ENCODE measurements at places on chromosomes 13 and 19.

GRCh38 chr13:25977216-25977615 lies 74.6 kb downstream of the SHISA2 start:
- DNase-seq = no peak

DNA sequence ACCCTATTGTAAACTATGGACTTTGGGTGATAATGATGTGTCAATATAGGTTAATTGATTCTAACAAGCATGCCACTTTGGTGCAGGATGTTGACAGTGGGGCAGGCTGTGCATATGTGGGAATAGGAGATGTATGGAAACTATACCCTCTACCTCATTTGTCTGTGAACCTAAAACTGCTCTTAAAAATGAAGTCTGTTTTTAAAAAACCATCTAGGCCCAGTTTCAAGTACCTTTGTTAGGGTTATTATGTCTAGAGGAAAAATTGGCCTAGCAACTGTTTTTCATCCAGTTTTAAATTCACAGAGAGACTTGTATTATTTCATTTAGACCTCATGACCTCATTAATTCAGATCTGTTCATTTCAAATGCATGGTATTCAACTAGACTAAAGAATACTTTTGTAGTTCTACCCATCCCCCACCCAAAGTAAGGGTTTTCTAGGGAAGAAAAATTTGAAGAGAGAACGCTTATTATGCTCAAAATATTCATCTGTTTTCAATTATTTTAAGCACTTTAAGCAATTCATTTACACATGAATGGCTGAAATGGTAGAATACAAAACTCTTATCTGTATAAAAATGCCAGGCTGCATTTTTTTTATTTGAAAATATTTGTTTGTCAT lies 1781.9 kb upstream of the MIR17HG start:
- DNase-seq = no peak

GRCh38 chr19:51096473-51097165 lies 11.6 kb downstream of the CTU1 start:
- DNase-seq = no peak

DNA sequence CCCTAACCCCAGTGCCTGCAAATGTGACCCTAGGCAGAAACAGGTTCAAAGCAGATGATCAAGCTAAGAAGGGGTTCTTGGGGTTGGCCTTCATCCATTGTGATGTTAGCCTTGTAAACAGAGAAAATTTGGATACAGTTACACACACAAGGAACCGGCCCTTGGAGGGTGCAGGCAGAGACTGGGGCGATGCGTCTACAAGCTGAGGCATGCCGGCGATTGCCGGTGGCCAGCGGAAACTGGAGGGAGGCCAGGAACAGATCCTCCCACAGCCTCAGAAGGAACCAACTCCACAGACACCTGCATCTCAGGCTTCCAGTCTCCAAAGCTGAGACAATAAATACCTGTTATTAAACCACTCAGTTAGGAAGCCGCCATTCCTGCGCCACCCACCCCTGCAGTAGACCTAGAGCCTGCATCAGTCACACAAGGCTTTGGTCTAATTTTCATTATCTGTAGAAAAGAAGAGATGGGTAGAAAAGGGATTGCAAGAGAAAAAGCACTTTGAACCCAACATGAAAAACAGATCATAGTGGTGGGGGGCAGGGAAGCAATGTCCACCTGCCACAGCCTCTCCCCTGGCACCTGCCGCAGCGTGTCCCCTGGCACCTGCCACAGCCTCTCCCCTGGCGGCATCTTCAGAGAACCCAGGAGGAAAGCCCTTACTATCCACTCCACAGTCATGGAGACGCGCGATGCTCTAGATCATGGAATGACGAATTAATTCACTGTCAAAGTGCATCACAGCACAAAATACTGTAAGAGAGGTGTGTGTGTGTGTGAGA lies 119.7 kb upstream of the SOX1 start:
- no peak for DNase-seq

- no peak for DNase-seq
Observed at GRCh38 chr13:30153545-30154426, 153.6 kb downstream of the KATNAL1 start.

- no peak for DNase-seq
Observed at GRCh38 chr19:16851031-16851712, 22.0 kb downstream of the SIN3B start.

GRCh38 chr13:90430127-90430526 lies 917.4 kb upstream of the MIR17HG start:
- no peak for DNase-seq

DNA sequence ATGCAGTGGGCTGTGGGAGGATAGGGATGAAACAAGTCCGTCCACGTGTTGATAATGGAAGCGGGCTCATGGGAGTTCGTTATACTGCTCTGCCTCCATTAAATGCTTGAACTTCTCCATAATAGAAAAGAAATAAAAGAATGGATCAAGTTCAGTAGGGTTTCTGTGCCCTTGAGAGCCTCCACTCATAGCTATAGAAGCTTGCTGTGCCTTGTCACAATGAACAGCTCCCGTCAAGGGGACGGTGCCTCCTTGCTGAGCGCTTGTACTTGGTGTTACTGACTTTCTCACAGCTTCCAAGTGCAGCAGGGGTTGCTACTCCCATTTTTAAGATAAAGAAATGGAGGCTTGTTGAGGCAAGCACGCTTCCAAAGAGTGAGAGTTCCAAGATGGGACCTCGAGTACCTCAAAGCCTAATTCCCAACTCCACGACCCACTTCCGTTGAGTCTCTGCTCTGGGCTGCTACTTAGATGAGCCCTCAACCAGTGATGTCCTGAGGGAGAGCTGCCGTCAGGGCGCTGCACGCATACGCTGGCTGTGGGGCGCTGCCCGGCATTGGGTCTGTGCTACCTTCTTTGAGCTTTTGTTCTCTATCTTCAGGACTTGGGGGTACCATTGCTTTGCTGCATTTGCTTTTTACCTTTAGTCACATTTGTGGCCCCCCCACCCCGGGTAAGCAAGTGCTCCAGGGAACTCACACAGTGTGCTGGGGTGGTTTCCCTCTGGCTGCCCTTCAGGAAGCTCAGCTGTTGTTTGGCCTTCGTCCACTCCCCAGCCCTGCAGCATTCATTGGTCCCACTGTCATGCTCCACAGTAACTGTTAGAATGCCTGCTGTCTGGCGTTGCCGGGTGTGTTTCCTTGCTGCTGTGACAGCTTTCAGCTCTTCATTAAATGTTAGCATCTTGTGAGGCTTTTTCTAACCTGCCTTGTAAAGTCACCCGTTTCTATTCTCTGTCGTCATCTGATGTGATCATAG lies 9.5 kb downstream of the SNRNP70 start:
- no peak for DNase-seq

GRCh38 chr19:4606921-4607678 lies 32.2 kb upstream of the TNFAIP8L1 start:
- no peak for DNase-seq
